ENCODE measurements at places on chromosomes 6 and 20. TPM values are rescaled to one million over a fixed set of nuclear protein-coding genes. Genes with fewer than 3 reads are reported as not detected.

SLC9A8 gene
- polyA plus RNA-seq = 2.8 TPM

MAFB gene
- polyA plus RNA-seq = 20.8 TPM

TREM1 gene
- not detected for polyA plus RNA-seq

PRICKLE4 gene
- polyA plus RNA-seq = 0.61 TPM

ASIP gene
- polyA plus RNA-seq = not detected

SOX18 gene
- 2.6 TPM for polyA plus RNA-seq

NCOA6 gene
- polyA plus RNA-seq = 10.2 TPM

ZSCAN23 gene
- 1.5 TPM for polyA plus RNA-seq

HLA-DRA gene
- polyA plus RNA-seq = 382 TPM

HLA-DOA gene
- polyA plus RNA-seq = 2.8 TPM

SLCO4A1 gene
- 4.1 TPM for polyA plus RNA-seq

GPR31 gene
- not detected for polyA plus RNA-seq

SLX4IP gene
- 3.0 TPM for polyA plus RNA-seq

PPP1R11 gene
- 61.6 TPM for polyA plus RNA-seq

DEF6 gene
- 1.5 TPM for polyA plus RNA-seq

B3GAT2 gene
- polyA plus RNA-seq = not detected

Data from aorta (tissue), 5 donors.